NCI-H1930 (cell line): ENCODE measurements at places on chromosomes 2 and 18.

- no peak for DNase-seq
Observed at GRCh38 chr2:62147610-62148301, 48.2 kb upstream of the B3GNT2 start.

DNA sequence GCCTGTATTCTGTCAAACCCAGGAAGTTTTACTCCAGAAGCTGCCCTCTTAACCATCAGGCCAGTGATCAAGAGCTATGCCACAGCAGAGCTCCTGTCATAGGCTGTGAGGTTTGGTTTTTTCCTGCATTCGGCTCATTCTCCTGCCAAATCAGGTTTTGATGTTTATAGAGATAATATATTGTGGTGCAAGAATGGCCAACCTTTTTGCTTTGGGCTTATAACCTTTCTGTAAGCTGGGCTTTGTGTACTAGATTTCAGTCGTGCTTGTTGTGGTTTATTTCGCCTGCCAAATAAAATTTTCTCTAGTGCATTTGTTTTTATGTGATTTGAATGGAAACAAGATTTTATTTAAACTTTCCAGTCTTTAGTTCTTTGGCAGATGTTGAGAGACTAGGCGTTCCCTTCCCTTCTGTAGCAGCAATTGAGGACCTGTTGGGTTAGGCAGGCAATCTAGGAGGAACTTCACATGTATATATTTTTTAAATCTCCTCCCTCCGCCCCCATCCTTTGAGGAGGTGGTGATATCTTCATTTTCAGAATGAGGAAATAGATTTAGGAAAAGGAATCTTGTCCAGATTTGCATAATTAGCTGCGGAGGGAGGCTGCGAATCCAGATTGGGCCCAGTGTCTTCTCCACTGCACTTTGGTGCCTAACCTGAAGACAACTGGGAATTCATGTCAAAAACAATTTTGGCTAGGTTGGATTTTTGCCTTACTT is 2.6 kb downstream of the KDM3A start:
- DNase-seq = no peak

GRCh38 chr2:236743039-236743920 is 173.7 kb downstream of the ACKR3 start:
- no peak for DNase-seq

DNA sequence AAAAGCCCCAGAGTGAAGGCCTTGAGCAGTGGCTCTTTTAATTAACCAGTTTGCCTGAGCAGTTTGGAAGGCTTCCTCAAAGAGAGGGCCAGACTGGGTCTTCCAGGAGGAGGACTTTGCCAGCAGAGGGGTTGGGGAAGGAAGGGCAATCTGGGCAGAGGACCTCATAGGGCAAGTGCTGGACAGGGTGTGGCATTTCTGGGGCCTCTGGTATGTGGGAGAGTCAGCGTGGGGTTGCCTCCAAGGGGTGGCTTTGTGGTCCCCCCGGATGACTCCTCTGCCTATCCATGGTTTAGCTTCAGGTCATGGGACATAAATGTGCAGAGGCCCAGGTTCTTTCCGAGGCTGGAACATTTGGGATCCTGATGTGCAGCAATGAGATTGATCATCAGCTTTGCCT is 12.6 kb downstream of the GLI2 start:
- DNase-seq = no peak

- no peak for DNase-seq
Observed at GRCh38 chr2:200635251-200635650, 49.4 kb downstream of the AOX1 start.

DNA sequence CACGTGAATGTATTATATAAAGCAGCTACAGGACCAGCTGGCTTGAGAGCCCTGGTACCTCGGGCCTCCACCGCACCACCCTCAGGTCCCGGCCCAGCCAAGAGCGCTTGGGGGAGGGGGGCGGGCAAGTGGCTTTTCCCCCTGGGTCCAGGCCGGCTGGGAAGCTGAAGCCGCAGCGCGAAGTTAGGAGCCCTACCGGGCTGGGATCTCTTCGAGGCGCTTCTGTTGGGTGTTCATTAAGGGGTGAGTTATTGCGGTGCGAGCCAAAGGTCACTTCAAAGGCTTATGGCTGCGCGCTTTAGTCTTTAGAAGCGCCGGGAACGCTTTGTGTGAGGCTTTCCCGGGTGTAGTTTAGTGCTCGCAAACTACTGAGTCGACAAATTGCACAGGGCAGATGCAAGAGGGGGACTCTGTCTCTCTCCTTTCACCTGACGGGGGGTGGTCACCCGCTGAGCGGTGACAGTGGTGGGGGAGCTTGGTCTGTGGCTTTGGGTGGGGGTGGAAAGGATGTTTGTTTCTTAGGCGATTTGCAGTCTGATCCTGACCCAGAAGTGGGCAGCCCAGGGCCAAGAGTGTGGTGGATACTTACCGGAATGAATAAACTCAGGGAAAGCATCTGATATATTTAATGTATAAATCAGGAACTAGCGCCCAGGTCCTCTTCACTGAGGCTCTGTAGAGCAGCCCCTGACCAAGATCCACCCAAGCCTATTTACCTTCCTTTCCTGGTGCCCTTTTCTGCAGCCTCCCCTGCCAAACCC is 6.0 kb downstream of the HOXD3 start:
- DNase-seq = no peak

GRCh38 chr2:229689307-229689839 is 25.0 kb downstream of the DNER start:
- no peak for DNase-seq
